EL (cell line): ENCODE measurements at places on chromosomes 3 and 15.

DNA sequence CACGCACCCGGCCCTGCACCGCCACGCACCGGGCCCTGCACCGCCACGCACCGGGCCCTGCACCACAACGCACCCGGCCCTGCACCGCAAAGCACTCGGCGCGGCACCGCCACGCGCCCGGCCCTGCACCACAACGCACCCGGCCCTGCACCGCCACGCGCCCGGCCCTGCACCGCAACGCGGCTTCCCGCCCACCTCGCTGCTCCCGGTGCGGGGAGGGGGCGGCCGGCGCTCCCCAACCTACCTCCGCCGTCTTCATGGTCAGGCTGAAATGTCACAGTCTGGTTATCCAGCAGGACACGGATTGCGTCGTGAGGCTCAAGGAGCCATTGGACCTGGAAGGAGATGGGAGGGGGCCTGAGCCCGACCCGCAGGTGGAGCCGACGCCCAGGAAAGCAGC, 41.8 kb downstream of the MUC20 start:
- no peak for DNase-seq

GRCh38 chr3:69271098-69271497, 114.8 kb downstream of the FRMD4B start:
- DNase-seq = no peak

GRCh38 chr15:63495780-63496488, 8.5 kb upstream of the USP3 start:
- DNase-seq = no peak

DNA sequence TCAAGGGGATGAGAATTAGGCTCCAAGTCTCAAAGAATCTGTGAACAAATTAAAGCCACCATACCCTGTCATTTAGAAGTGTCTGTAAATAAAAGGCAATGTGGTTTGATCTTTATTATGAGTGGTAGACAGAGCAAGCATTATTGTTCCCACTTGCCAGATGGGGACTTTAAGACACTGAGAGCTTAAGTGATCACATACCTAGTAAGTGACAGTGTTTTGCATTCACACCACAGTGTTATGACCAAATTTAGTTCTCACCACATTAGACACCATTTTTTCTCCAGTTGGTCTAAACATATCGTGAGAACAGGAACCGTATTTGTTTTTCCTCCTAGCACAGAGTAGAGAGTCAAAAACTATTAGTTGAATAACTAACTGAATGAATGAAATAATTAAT, 13.2 kb upstream of the ZBED2 start:
- DNase-seq = no peak

DNA sequence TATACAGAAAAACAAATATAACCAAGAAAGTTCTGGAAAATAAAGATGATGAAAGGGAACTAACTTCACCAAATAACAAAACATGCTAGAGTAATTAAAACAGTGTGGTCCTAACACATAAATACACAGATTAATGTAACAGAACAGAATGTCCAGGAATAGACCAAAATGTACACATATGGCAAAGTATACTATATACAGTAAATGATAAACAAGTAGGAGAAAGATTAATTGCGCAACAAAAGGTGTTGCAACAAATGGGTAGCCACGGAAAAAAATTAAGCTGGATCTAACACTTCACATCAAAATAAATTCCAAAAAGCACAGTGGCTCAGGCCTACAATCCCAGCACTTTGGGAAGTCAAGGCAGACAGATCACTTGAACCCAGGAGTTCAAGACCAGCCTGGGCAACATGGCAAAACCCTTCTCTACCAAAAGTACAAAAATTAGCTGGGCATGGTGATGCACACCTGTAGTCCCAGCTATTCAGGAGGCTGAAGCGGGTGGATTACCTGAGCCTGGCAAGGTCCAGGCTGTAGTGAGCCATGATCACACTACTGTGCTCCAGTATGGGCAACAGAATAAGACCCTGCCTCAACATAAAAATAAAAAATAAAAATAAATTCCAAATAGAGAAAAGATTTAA, 19.8 kb downstream of the SCAP start:
- DNase-seq = no peak

- DNase-seq = no peak
Measured at GRCh38 chr3:9037144-9037711, 74.0 kb upstream of the RAD18 start.

DNA sequence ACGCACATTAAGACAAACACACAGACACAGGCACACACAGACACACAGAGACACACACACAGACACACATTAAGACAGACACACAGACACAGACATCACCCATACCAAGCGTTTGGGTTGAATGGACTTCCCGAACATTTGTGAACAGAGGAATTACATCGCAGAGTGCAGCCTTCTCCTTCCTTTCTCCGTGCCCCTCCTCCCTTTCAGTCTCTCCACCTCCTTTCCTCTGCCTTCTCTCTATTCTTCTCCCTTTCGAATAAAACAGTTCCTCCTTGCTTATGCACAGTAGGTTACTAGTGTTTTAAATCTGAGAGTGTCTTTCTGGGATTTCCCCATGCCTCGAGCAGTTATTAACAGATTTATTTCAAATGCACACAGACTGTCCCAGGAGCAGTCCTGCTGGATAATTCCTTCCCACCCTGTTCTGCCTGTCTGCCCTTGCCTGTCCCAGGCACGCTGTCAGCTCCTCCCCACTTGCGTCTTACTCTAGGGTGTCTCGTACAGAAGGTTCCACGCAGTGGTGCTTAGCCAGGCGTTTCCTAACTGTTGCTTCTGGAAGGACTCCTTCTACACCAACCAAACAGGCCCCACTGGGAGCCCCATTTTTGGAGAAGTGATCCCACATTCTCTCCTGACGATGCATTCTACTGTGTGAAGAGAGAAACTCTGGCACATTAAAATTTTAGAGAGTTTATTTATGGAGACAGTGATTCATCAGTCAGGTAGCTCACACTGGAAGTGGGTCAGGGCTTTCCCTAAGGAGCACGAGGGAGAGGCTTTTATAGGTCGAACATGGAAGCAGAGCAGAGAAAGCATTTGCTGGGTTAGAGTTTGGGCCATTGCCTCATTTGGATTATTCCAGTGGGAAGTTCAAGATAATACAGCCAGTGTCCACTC, 163.8 kb downstream of the SV2B start:
- peak; percentile 9 for DNase-seq

DNA sequence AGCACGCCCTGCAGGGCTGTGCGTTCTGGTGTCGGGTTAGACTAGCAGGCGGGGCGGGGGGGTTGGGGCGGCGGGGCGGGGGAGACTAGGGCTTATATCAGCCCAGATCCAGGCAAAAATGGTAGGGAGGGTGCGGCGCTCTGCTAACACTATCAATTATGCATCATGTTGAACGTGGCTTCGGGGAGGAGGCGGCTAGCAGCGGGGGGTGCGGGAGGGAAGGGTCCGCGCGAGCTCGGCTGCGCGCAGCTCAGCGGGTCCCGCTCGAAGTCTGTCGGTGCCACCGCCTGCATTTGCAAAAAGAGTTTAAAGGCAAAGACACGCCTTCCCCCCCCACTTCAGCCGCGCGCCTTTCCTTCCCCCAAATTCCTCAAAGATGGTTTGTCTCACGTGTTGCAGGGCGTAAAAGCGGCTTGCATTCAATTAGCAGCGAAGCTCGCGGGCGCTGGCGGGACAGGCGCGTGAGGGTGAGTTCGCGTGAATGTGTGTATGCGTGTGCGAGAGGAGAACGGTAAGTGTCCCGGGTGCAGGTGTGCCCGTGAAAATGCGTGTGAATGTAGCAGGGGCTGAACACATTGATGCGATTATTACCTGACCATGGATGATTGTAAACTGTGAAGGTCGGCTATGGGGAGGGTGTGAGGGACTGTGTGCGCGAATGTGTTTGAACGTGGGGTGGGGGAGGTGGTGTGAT, at the start of gene ISLR2:
Gene ISLR2 (plus strand): TSS at position 432 of the 694 bp plus-strand sequence. CDS start 2,169 bp downstream, outside the sequence.
- no peak for DNase-seq

GRCh38 chr3:6039971-6040370, 820.9 kb upstream of the GRM7 start:
- no peak for DNase-seq

GRCh38 chr3:19744047-19744446, 190.0 kb downstream of the EFHB start:
- DNase-seq = no peak

DNA sequence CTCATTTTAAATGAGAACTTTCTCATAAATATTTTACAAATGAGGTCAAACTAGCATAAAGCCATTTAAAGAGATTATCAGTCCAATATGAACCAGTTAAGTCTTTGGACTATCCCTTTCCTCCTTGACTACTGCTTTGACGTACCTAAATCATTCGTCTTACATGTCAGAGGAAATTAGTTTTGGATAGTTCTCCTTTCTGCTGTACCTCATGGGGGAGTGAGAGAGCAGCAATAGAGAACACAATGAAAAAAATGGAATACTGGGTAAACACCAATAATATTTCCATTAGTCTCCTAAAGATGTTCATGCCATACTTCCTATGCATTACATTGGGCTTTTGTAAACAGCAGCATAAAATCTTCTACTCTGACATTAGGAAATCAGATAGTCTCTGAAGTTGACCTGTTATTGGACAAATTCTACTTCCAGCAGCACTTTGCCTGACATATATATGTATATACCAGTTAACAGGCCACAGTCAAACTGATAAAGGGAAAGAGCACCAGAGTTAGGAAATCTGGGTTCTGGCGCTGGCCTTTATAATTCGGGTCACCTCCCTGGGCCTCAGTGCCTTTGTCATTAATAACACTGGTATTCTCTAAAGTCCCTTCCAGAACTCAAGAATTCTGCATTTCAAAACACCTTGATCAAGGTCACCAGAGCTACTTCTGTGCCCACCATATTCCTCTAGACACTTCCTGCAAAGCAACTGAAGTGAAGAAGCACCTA, 26.8 kb downstream of the TIMMDC1 start:
- DNase-seq = peak; percentile 6

GRCh38 chr3:63207066-63207590, 71.0 kb upstream of the SYNPR start:
- no peak for DNase-seq

- peak; percentile 39 for DNase-seq
Measured at GRCh38 chr3:187066228-187066995, 72.9 kb downstream of the RPL39L start.

DNA sequence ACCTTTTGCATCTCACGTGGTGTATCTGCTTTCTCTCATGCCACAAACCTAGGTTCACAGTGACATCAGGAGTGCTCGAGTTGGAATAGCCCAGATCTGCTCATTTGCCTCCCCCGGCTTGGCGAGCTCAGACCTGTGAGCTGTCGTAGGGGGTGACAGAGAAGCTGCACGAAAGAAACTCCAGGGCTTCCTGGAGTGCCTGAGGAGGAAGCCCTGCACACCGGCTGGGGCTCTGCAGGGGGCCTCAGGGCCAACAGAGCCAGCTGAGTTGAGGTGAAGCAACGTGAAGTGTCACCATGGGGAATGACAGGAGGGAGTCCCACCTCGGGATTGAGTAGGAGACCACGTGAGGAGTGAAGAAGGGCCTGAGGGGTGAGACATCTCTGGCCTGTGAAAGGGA, 62.5 kb downstream of the RPN1 start:
- no peak for DNase-seq

- DNase-seq = no peak
Measured at GRCh38 chr15:31447931-31448634, 121.4 kb downstream of the KLF13 start.

GRCh38 chr3:117874904-117875874, 1159.5 kb downstream of the IGSF11 start:
- no peak for DNase-seq

DNA sequence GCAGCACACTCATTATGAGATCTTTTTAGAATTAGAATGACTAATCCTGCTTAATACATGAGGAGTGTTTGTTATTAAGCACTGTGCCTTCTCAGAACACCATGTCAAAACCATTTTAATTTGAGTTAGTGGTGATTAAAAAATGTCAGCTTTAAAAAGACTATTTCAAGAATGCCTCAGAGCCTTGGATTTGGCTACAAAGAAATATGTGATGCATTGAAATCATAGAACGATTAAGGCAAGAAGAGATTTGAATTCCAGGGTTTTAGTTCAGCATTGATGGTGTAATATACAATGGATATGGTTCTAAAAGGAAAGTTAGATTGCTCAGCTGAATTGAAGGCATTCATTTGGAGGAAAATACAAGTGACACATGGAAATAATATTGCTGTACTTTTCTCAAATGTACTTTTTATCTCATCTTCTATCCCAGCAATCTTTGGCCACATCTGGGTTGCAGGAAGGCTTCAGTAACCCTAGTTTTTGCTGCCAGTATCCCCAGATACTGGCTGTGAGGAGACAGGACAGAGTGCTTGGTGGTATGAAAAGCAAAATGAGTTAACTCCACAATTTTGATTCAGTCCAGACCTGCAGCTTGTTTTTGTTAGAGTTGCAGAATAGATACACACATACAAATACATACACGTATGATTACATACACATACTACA, 303.8 kb downstream of the CLSTN2 start:
- DNase-seq = no peak

DNA sequence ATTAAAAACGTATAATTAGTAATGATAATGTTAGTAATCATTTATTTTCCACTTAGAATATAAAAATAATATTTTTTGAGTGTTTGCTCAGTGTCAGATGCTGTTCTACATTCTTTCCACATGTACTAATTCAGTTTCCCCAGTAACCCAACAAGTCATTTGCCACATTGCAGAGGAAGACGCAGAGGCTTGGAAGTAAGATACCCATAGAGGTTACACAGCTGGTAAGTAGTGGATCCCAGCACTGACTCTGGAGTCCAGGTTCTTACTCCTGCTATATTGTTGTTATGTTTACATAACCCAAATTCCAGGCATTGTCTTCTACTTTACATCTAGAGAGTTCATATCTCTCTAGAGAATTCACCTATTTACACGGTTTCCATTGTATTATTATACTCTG, 48.2 kb upstream of the MYO5C start:
- no peak for DNase-seq

GRCh38 chr3:9077029-9077428, 113.8 kb upstream of the RAD18 start:
- no peak for DNase-seq
